ENCODE measurements at places on chromosomes 6 and 20.

DNA sequence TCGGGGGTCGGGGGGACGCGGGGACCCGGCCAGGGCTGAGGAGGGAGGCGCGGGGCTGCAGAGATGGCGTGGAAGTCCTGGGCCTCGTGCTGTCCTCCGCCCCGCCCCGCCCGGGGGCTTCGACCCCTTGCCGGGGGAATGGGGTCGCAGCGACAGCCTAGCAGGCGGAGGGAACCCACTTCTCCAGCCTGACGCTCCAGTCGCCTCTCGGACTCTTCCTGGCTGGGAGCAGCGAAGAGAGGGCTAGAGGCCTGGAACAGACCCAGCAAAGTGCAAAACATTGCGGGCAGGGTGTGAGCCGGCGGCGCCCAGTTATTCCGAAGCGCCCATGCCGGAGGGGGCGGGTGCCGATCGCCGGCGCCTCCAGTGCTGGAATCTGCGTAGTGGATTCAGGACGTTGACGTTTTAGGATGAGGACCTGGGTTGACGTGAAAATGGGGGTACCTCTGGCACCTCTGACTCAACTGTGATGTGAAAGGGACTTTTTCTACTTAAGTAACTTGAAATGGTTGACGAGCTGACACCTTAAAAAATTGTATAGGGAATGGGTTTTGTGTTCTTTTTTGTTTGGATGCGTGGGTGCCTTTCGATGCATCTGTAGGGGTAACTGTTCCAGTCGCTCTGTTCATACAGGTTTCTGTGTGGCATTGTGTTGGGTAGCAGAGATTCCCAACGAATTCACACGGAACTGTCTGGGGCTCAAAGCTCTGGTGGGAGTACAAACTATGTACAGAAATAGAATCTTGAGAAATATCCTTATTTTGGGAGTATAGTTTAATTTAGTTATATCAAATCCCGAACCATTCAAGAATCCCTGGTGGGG is 1.4 kb downstream of the SLC35F1 start:
- no peak for DNase-seq

DNA sequence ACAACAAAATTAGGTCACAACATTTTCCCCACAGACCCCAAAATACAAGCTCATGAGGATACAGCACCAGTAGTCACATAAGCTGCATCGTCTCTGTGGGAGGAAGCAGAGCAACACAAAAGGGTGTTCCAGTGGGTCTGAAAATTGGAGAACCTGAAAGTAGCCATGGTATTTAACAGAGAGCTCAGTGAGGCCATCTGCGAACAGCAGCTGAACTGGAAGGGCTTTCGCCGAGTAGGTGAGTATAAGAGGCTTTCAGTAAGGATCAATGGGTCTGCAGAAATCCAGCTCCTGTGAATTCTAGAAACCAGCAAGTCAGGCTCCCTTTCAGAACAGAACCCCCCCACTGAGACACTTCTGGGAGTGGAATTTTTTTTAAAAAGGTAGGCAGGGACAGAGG is 120.0 kb upstream of the RREB1 start:
- no peak for DNase-seq

DNA sequence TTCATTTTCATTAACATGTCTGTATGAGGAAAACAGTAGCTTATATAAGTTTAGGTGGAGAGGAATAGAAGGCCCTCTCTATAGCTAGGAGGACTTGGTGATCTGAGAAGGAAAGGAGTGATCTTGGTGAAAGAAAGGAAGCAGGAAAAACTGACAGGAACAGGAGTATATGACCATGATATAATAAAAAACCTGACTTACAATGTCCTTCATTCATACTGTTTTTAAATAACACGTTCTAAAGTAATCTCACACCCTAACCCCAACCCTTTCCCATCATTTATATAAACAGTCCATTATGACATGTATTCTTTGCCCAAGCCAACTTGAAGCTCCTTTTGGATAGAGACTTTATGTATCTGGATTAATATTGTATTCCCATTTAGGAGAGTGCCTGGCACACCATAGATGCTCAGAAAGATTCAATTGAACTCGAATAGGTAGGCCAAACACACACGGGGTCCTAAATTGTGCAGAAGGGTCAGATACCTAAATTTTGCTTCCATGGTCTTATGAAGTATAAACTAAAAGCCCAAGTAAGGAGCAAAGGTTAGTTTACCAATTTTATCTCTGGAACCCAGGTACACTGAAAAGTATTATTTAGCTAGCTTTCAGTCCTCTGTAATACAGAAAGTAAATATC is 75.9 kb downstream of the OR2B2 start:
- no peak for DNase-seq

DNA sequence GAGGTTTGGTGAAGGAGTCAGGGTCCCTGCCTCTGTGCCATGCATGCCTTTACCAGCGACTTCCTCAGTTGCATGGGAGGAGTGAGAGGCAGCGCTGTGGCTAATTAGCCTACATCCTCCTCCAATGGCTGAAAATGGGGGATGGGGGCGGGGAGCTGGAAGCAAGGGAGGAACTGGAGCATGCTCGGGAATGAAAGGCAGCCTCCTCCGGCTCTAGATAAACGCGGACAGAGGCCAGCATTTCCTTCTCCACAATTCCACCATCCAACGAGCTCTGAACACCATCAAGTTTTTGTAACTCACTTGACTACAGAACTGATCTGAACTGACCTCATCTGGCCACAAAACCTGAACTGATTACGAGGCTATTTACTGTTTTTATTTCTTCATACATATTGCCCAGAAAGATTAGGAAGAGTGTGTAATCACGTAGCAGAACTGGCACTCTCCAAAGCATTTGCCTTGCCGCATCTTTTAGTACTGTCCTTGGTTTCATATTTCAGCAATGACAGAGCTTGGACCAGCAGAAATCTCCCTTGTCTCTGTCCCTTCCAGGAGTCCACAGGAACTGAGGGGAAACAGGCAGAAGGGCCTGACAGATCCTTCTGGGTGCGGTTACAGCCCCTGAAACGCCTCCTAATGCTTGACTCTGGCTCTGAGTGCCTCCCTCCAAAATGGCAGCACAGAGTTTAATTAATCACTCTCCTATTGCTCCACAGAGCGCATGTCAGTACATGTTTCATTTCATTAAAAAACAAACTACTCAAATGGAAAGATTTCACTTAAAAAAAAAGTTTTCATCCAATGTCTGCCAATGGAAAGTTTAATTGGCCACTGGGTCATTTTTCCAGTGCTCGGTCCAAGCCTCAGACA is 58.2 kb upstream of the TRAF3IP2 start:
- DNase-seq, result no peak

GRCh38 chr20:2421247-2421646 is 40.5 kb downstream of the TGM6 start:
- DNase-seq, result no peak

- DNase-seq, result no peak
These were observed 72.3 kb upstream of the IPCEF1 start for GRCh38 chr6:154428897-154429296.

DNA sequence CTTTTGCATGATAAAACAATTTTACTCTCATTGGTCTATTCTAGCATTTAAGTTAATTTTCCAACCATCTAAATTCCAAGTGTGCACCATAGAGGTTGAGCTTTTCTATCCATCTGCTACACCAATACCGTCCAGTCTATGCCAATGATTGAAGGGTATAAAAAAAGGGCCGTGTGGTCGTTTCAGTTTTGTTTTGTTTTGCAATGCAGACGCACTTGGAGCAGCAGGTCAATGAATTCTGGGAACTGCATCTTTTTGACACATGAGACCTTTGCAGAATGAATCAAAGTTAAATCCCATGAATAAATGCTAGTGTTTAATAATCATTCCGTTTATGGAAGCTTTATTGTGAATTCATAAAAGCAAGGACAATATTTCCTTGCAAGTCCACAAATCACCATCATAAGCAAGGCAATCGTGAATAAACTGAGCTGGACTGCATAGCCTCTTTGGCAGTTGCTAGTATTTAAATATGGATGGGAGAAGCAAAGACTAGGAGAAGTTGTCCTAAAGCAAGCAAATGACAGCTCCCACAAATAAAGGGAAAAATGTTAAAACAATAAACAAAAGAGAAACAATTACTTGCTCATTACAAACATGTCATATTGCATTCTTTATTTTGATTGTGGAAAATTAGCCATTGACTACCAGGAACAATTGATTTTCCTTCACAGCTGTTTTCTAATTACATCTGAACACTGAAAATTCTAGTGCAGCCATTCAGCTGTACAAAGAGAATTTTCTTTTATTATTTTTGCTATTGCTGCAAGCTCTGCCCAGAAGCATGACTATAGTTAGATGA is 649.7 kb upstream of the GJE1 start:
- peak; percentile 12 for DNase-seq

DNA sequence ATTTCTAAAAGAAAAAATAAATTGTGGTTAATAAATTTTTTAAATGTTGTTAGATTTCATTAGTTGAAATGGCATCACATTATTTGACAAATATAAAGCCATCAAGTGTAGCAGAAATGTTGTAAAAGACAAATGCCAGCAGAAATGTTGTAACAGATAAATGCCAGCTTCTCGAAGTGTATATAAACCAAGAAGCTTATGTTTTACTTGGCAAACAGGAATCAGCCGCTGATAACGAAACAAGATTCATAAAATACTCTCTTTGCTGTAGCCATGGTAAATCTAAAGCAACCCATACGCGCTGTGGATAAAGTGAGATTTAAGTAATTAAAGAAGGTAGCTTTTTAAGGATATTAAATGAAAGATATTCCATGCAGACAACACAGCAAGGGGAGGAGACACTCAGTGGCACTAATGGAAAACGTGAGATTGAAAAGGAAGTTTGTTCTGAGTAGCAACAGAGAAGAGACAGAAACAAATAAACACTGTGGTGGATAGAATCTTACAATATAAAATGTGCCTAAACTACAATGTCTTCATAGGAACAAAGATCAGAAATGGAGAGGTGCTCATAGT is 29.6 kb downstream of the BTBD9 start:
- no peak for DNase-seq

DNA sequence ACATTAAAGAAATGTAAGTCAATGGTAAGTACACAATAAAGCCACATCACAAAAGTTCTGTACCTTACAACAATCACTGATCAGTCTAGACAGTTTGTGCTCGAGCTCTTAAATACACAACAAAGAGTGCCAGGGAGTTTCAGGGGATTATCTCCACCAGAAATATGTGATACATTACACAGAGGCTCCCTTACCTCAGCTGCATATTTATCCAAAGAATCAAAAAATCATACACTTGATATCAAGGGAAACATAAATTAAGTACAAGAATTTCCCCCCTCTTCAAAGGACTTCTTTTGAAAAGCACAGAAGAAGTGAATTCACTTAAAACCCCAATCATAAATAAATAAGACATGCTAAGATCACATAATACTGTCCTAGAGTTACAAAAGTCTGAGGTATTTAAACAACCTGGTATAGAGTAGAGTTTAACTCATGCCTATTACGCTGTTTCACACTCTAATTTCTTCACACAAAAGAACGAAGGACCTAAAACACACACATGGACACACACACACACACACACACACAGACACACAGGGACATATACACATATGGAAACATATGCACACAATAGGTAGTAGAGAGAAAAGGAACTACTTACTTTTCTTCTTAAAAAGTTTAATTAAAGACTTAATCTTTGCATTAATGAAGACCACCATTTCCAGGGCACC is 528 bp downstream of the NHSL1 start:
- DNase-seq, result no peak

DNA sequence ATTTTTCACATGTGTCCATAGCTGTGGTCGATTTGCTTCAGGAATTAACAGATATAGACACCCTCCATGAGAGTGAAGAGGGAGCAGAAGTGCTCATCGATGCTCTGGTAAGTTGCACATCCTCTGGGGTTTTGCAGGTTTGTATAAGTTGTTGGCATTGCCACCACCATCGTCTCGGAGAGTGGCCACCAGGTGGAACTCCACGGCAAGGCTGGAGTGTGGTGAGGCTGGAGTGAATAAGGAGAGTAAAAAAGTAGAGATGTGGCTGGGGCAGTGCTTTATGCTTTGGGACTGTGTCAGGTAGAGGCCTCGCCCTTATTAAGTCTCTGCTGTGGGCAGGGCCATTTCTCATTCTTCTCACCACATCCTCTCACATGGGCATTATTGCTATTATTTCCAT is 63.7 kb downstream of the CTNNBL1 start:
- no peak for DNase-seq

GRCh38 chr20:19047040-19047950 is 165.1 kb upstream of the SLC24A3 start:
- DNase-seq, result no peak

- no peak for DNase-seq
These were observed 5.5 kb downstream of the BMP7 start for GRCh38 chr20:57260934-57261333.

- DNase-seq, result no peak
These were observed 435 bp downstream of the PTCRA start for GRCh38 chr6:42916288-42916687.

DNA sequence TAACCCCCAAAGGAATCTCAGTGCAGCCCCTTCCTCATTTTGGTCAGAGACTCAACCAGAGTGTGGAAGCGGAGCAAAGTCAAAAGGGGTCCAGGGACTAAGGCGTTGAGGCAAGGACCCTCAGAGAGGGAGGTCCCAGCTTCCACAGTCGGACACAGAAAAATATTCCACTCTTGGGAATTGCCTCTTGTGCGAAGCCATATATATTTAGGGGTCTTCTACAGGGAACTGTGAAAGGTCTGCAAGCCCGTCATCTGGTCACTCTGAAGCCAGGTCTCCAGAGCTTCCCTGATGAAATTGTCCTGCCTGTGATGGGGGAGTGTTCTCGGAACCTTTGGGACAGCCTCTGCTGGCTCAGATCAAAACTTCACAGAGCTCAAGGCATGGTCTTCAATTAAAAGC is 160.8 kb downstream of the TBXT start:
- no peak for DNase-seq

GRCh38 chr20:50569864-50570836 is 60.0 kb downstream of the PTPN1 start:
- DNase-seq, result no peak

DNA sequence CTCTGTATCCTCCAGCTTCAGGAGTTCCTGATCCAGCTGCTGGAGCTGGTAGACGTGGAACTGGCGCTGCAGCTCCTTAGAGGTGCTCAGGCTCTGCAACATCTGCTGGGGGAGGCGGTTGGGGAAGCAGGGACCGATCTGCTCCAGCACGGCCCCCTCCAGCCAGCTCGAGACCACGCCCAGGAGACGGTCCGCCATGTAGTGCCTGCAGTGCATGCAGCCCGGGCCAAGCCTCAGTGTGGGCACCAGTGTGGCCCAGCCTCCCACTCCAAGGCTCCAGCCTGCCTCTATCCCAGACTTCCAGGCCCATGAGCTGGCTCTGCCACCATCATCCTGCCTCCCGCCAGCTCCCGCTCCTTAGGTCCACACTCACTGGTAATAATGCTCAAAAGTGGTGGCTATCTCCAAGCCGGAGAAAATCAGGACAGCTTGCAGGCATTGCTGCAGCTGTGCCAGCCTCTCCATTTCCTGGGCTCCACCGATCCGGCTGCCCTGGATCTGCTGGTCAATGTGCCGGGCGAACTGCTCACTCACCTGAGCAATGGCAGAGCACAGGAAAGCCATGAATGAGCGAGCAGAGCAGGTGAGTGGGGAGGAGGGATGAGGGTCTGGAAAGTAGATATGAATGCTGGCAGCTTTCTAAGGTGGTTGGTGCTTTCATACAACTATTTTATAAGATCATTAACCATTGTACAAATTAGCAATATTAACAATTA is 13.0 kb downstream of the CUL7 start:
- no peak for DNase-seq

GRCh38 chr6:49468042-49468441 is 4.9 kb downstream of the CENPQ start:
- no peak for DNase-seq

GRCh38 chr20:25067102-25067987 is 9.4 kb upstream of the ACSS1 start:
- no peak for DNase-seq

All from CD8-positive, alpha-beta memory T cell (primary cell).